ENCODE measurements at places on chromosomes 12 and 14.

GRCh38 chr14:54856152-54856551, 46.5 kb downstream of the GCH1 start:
- DNase-seq, result no peak

- DNase-seq, result no peak
Measured at GRCh38 chr12:57552835-57553313, 3.0 kb downstream of the KIF5A start.

- no peak for DNase-seq
Measured at GRCh38 chr12:72296389-72296788, 24.2 kb downstream of the TRHDE start.

GRCh38 chr14:105023144-105023543, 2.3 kb upstream of the CDCA4 start:
- no peak for DNase-seq

DNA sequence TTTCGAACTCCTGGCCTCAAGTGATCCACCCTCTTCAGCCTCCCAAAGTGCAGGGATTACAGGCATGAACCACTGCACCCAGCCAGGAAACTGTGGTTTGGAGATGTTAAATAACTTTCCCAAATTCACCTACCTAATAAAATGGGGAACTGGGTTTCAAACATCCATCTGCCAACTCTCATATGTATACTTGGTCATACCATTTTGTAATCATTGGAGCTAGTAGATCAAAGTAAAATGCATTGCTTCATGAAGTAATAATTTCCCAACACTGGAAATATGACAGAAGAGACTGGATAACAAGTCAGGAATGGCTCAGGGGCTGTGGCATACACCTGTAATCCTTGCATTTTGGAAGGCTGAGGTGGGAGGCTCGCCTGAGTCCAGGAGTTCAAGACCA, 5.3 kb upstream of the HECTD1 start:
- DNase-seq, result no peak

DNA sequence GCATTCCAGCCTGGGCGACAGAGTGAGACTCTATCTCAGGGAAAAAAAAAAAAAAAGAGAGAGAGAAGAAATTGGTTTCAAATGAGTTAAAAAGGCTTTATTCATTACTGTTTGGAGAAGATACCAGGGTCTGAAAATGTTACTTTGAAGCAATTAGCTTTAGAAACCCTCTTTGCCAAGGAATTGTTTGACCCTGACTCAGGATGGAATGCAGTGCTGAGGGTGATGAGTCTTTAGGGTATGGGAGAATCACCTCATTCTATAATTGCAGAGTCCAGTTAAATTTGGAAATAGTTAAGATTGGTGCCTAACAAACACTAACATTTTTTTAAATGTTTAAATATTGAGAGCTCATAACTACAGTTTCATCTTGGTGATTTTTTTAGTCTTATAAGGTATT, 13.3 kb downstream of the RAP1B start:
- DNase-seq, result no peak

DNA sequence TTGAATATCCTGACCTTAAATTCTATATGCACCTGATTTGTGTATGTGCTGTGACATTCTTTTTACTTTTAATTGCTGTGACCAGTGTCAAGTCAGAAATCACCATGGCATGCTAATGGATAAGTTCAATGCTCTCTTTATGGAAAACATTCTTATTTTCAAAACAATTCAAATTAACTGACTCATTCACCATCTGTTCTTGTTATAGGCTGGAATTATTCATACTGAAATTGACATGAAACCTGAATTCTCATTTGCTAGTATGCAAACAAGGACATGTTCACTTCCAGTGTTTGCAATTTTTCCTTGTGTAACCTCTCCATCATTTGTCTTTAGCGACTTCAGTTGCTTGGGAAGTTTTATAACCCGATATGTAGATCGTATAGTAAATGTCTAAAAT, at the start of gene TAS2R30:
Gene TAS2R30, minus strand, starts transcription at position 340 of the 400 bp plus-strand sequence. CDS start 400 bp downstream, outside the sequence.
- no peak for DNase-seq

- no peak for DNase-seq
Measured at GRCh38 chr14:68028075-68028474, 208.5 kb downstream of the RAD51B start.

- no peak for DNase-seq
Measured at GRCh38 chr12:51011955-51012354, 14.2 kb downstream of the SLC11A2 start.

DNA sequence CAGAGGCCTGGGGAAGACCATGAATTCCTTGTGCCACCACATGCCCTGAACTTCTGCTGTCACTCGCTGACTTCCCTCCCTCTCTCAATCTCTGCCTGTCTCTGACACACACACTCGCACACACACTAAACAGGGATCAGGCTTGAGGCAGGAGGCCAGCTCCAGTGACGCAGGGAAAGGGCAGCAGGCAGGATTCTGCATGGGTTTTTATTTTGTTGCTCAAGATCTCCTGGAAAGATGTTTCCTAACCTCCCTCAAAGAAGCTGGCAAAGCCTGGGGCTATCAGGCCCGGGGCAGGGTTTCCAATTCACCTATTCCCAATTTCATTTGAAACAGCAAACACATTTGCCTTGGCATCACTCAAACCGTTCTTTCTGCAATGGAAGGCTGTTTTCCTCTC, 27.7 kb upstream of the PEX5 start:
- no peak for DNase-seq

DNA sequence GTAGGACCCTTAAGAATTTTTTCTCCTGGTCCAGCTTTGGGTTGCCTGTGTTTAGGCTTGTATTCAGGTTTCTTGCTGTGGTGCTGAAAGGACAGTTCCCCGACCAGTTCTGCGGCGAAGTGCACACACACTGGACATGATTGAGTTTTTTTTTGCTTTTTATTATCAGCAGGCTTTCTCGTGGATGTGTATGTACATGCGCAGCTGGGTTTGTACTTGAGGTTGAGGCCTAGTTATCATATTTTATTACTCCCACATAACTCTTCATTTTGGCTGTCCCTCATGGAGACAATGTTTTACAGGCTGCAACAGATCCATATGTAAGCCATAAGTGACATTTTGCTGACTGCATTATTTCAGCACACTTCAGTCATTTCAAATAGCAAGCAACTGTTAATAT, 2.5 kb downstream of the SCN8A start:
- no peak for DNase-seq

DNA sequence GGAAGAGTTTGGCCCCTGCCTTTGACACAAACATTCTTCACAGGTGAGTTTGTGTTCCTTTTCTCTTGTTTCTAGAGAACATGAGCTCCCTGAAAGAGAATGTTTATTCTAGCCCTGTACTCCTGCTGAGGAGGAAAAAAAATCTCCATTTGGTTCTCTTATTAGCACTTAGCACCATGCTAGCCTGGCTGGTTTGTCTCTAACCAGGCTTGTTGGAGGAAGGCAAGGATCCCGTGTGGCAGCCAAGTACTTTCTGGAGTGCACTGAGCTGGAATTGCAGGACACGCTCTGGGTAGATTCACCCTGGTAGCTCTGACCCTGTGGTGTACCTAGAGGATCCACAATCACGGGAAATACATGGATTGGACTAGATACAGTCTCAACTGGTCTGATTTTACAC, 41.9 kb downstream of the KCNA1 start:
- no peak for DNase-seq

DNA sequence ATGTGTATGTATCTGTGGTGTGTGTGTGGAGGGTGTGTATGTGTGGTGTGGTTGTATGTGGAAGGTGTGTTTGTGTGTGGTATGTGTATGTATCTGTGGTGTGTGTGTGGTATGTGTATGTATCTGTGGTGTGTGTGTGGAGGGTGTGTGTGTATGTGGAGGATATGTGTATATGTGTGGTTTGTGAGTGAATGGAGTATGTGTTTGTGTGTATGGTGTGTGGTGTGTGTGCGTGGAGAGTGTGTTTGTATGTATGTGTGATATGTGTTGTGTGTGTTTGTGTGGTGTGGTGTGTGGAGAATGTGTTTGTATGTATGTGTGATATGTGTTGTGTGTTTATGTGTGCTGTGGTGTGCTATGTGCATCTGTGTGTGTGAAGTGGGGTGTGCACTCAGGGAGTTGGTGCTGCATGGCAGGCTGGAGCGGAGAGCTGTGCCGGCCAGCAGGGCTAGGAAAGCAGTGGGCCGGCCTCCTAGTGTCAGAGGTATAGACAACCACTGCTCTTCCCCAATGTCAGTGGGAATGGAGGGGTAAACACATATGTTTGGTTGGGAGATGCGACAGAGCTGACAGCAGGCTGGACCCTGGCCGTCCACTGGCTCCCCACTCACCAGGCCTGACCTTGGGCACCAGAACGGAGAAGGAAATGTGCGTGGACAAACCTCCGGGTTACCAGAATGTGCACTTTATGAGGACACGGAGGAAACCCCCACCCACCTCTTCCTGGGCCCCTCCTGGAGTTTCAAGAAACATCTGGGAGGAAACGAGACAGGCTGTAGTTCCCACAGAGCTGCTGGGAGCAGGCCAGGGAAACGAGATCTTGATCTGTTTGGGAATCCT, 60.7 kb downstream of the CLMN start:
- DNase-seq, result no peak

GRCh38 chr12:39867631-39868327, 238.1 kb downstream of the SLC2A13 start:
- DNase-seq, result no peak

- DNase-seq, result peak; percentile 31
Measured at GRCh38 chr12:94147991-94148738, at the start of gene PLXNC1. TSS of gene PLXNC1 (plus strand) at chr12:94148577. CDS start at chr12:94148972, 395 bp downstream.

Data from T-cell (primary cell).